ENCODE measurements at places on chromosomes 6 and 20. TPM values are rescaled to one million over a fixed set of nuclear protein-coding genes. Genes with fewer than 3 reads are reported as not detected.

DNA sequence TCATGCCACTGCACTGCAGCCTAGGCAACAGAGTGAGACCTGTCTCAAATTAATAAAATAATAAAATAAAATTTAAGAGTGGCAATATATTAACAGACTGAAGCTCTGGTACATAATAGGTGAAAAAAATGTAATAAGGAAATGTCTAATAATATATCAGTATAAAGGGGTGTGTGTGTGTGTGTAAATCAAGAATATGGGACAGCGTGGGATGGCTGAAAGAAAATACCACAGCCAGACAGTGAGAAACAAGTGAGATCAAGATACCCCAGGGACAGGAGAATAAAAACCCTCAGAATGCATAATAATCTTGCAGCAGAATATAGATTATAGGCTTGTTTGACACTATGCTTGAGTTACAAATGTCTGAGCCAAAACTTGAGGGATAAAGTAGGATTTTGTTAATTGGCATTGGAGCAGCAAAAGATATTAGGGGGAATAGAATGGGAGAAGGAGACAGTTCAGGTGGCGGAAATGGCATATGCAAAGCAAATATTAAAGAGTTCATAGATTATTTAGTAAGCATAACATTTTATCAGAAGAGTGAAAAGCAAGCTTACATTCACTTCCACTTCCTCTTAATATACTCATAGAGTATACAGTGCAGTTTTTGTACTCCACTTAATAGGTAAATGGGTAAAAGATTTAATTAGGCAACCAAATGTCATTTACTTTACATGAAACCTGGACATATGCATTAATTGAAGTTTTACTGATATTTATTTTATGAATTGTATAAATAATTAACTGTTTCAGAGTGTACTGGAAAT is 398.5 kb upstream of the GJE1 start:
- H3K27ac ChIP-seq: no peak overlapping the region
- no peaks in the 10 kb centered on the region for H3K4me1 ChIP-seq
- no peaks in the 10 kb centered on the region for H3K27me3 ChIP-seq
- DNase-seq: no peak
- H3K36me3 ChIP-seq: no peaks in the 10 kb centered on the region

DNA sequence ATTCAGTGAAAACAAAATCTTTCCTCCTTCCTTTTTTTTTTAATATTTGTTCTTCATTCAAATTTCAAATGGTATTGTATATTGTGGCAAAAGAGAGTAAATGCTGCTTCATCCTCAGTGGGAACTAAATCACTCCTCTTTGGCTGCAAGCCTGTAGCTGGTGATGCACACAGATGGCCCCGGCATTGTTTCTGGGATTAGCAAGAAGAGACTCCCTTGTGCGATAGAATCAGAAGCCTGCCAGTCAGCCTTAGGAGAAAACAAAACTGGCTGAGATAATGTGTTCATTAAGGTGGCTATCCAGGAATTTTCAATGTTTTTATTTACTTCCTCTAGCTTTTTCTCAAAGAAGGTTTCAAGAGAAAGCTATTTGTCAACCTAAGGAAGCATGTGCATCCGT is 20.7 kb upstream of the ELOVL2 start:
- no peaks in the 10 kb centered on the region for H3K27me3 ChIP-seq
- no peaks in the 10 kb centered on the region for H3K36me3 ChIP-seq
- no peak overlapping the region for H3K4me3 ChIP-seq
- H3K4me1 ChIP-seq: no peaks in the 10 kb centered on the region

DNA sequence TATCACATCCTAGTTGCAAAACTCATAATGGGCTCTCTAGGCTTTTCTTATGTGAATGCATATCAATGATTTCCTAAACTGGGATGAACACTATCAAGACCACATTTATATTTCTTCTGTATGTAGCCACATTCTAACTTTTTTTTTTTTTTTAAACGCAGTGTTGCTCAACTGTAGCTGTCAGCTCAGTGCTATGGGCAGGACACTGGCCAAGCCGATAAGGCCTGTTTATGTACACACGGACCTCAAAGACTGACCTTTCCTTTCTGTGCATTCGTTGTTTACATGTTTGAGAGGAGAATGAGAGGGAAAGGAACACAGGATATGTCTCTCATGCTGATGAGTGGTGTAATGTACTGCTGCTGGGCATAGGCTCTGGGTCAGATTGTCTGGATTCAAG is 75.1 kb upstream of the B3GAT2 start:
- no peaks in the 10 kb centered on the region for H3K4me1 ChIP-seq
- no peaks in the 10 kb centered on the region for H3K36me3 ChIP-seq
- no peak overlapping the region for H3K27ac ChIP-seq
- no peak overlapping the region for H3K4me3 ChIP-seq

- no peak overlapping the region for H3K4me3 ChIP-seq
- peak; percentile 41 for DNase-seq
- H3K4me1 ChIP-seq: no peaks in the 10 kb centered on the region
These were observed 48.1 kb downstream of the MCUR1 start for GRCh38 chr6:13766201-13766634.

PGC gene
- not detected for total RNA-seq

CLPSL1 gene
- total RNA-seq: not detected

BTN1A1 gene
- total RNA-seq: 0.28 TPM

All from sigmoid colon (tissue), 7 donors.